IMR-90 (cell line): ENCODE measurements at places on chromosomes 2 and 18.

GRCh38 chr18:14781671-14782070 lies 33.7 kb downstream of the ANKRD30B start:
- DNase-seq: no peak

GRCh38 chr2:179141206-179141605 lies 91.3 kb upstream of the CCDC141 start:
- no peak for DNase-seq

GRCh38 chr2:101442042-101442666 lies 32.8 kb downstream of the RFX8 start:
- DNase-seq: peak; percentile 63

- no peak for DNase-seq
These were observed 34.5 kb downstream of the HS1BP3 start for GRCh38 chr2:20616341-20616871.

- DNase-seq: no peak
These were observed 71.2 kb downstream of the PLB1 start for GRCh38 chr2:28567061-28567471.

DNA sequence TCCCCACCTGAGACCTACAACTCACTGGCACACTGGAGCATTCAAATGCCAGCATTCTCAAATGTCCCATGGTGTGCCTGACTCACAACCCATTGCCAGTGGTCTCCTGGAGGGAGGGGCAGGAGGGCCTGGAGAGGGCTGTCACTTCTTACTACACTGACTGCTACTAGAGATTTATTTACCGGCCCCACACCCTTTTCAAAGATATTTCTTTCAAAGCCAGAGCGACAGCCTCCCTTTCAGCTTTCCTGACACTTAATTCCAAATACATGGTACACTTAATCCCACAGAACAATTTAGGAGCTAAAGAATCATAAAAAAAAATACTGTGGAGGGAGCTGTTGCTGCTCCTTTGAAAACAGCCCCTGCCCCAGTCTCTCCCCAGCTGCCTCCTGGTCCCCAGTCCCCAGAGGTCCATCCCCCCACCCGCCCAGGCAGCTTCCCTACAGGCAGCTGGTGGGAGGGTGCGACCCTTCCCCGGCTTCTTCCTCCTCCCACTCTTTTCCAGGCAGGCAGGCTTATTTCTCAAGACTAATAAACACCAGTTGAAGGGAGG lies 129.1 kb upstream of the SMAD2 start:
- DNase-seq: no peak

DNA sequence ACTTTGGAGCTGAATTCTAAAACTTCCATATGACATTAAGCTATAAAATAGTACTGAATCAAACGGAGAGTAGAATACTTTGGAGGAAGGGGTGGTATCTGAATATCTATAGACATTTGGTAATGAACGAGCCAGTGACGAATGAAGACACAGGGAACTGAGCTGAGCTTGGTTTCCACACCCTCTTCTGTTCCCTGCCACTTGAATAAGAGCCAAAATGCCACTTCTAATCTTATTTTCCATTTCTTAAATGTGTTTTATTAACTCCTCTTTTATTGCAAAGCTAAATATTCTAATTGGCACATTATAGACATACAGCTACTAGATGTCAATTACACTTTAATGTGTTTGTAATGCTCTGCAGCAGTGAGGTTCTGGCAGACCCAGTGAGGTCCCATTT lies 76.1 kb downstream of the AFF3 start:
- no peak for DNase-seq

DNA sequence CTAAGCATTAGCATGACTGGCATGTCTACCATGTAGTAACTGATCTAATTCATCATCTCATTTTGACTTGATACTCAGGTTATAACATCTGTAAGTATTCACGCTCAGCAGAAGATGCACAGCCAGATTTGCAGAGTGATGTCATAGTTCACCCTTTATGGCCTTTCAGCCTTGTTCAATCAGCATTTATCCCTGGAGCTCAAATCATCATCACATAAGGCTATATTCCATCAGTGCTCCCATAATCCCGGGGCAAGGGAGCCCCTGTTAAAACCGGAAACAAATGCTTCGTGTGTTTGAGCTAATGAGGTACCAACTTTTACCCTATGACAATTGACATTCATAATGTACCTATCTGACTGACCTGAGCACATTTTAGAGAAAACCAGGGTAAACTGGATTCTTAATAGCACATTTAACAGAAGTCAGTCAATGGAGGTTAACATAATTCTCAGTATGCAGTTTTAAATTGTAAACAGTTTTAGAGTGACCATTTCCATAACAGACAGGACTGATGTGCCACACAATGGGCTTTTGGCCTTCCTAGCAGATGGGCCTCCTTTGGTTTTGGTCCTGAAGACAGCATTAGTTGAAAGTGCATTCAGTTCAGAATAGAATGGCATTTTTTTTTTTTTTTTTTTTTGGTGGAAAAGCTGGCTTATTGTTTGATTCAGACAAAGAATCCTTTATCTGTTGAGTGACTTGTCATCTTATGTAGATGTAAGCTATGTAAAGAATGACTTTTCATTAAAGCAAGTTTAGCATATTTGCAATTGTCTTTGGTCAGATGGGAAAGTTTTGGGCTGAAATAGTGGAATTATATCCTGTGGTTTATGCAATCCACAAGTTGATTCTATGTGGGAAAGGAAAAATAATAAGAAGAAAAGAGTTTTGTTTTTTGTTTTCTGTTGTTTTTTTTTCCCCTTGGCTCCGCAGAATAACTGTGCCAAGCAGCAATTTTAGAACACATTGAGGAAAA lies 866.0 kb upstream of the ACVR2A start:
- DNase-seq: no peak

- no peak for DNase-seq
These were observed 674 bp downstream of the EVX2 start for GRCh38 chr2:176082824-176083751.

GRCh38 chr2:62340994-62341484 lies 145.1 kb downstream of the B3GNT2 start:
- no peak for DNase-seq

- DNase-seq: peak; percentile 41
These were observed 56.4 kb downstream of the NPAS2 start for GRCh38 chr2:100876231-100876860.

- DNase-seq: peak; percentile 41
These were observed 130.2 kb downstream of the MTCL1 start for GRCh38 chr18:8835521-8835953.

DNA sequence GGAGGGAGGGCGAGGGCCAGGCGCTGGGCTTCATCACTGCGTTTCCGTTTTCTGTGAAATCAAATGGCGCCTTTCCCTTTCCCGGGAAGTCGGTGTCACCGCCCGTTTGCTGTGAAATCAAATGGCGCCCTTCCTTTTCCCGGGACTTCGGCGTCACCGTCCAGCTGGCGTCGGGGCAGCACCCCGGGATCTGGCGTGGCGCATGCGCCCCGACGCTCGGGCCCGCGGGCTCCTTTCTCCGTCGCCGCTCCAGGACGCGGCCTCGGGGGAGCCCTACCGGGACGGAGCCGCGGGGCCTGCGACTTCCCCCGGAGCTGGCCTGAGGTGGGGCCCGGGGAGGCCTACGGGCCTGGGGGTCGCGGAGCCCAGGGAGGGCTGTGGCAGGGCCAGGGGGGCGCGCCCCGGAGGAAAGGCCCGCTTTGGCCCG lies at the start of gene FAM228A:
FAM228A (plus strand) TSS at position 203 of the 427 bp plus-strand sequence. CDS start 428 bp downstream, outside the sequence.
- DNase-seq: no peak

DNA sequence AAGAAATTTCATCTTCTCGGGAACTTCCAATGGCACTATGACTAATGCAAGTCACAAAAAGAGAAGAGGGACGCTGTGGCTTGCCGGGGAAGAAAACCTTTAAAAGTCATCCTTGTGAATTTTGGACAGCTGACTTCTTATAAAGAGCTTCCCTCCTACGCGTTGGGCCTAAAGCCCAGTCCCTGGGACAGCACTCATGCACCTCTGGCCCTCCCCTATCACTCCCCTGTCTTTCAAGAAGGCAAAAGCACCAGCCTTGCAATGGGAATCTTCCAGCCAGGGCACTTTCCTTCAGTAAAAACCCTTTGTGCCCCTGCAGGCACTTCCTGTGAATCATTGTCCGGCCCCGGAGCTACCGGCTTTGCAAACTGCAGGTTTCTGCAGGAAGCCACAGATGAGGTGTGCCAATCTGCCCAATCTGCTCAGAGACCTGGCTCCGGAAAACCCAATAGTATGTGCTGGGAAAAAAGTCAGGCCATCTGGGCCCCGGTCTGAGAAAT lies 7.1 kb downstream of the MREG start:
- DNase-seq: no peak

DNA sequence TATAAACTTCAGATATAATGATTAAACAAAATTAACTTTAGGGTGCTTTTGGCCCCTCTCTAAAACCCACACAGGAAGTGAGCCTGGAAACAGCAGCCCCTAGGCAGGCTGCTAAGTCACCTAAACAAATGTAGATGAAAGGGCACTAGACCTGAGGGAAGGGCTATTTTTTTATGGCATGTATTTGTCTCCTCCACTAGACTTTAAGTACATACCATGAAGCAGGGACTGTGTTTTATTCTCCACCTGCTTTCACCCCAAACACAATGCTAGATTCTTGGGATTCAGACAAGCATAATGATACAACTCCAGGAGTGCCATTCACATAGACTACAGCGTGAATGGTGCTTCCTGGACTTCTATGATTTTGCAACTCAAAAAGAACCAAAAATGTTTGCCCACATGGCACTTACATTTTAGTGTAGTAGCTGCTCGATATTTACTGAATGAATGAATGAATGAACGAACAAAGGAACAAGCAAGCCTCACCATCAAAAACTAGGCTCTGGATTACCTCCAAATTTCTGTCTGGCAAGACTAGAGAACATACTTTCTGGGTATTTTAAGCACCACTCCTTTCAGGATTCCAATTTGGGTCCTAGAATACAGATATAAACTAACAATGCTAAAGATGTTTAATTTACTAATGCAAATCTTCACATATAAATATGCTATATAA lies 10.1 kb downstream of the ATAD2B start:
- no peak for DNase-seq

GRCh38 chr18:48475635-48476549 lies 62.9 kb upstream of the CTIF start:
- peak; percentile 82 for DNase-seq

DNA sequence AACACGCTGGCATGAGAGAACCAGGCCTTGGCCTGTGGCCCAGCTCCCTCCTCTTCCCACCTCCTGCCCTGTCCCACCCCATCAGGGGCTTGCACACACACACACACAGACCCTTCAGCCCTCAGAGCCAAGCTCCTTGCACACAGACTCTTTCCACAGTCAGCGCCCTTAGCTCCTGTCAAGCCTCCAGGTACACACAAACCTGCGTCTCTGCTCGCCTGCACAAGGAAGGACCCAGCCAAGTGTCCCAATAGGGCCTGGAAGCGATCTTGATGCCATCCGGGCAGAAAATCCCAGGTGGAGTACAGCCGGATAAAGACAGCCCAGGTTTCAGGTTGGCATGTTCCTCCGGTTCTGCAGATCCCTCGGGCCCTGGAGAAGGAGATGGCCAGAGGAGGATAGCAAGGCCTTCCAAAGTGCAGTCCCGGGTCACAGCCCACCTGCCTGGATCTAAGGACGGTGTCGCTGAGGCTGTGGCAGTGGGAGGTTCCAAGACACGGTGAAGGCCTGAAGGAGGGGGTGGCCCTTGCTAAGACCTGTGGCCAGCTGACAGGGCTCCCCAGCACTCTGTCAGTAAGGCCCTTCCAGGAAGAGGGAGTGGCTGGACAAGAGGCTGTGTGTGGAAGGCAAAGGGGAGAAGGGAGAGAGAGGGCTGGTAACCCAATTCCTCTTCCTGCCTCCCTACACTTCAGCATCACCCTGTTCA lies 18.5 kb upstream of the STEAP3 start:
- DNase-seq: no peak

DNA sequence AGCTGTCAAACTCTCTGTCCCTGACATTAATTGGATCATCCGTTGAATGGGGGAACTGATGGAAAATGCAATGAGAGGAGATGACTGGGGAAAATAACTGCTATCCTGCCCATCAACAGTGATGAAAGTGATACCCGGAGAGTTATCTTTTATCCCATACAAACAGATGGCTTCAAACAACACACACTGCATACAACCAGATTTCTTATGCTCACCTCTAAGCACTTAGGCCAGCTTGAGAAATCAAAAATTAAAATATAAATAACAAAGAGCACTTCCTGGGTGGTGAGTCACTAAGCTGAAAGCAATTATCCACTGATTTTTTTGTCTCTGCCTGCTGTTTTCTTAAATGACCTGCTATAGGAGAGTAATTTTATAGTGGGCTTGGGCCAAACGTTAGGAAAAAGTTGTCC lies 237.6 kb upstream of the RGPD4 start:
- DNase-seq: peak; percentile 28

- peak; percentile 4 for DNase-seq
These were observed 49.2 kb upstream of the NXPH2 start for GRCh38 chr2:138829326-138829919.

DNA sequence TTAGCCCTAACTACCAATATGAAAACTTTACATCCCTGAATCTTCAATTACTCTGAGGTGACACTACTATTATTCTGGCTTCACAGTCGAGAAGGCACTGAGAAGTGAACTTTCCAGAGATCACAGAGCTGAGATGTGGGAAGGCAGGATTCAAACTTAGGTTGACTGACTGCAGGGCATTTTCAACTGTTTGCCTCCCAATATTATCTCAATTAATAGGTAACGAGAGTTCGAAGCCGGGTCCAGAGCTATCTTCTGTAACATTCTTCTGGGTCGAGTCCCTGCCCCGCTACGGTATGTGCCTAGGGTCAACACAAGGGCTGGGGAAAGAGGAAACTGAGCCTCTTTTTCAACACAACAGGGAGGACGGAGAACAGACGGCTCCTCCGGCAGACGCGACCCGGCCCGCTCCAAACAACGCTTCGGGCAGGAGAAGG lies 740 bp downstream of the CHMP3 start:
- DNase-seq: no peak

- DNase-seq: no peak
These were observed 122.8 kb upstream of the AGAP1 start for GRCh38 chr2:235371018-235371417.

DNA sequence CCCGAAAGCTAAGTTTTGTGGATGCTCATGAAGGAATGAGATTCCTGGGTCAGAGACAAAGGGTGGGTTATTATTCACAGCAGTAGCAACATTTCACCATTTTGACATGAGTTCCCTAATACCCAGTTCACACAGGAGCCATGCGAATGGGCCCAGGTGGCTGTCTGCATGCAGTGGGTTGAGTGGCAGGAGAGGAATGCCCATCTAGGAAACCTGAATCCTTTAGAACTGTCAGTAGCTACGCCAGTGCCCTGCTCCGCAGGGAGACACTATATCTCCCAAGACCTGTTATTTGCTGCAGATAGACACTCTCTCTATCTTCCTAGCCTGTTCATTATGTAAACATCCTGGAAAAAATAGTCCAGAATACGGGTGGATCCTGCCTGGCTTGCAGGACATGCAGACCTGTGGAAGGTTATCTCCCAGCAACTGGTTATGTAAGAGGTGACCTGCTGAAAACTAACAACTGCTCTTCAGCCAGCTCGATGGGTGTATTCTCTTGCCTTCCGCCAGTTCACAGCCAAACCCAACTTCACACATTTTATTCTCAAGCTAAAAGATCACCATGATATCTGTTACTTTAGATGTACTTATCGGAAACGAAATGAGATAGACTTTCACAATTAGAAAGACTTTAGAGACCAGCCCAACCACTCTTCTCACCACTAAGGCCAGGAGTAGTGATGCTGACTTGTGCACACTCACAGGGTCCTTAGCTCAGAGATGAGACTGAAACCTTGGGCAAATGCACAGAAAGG lies 59.1 kb downstream of the MBP start:
- DNase-seq: no peak
